Dorsolateral prefrontal cortex (tissue), 122 donors: ENCODE measurements at places on chromosomes 12 and 14.

DNA sequence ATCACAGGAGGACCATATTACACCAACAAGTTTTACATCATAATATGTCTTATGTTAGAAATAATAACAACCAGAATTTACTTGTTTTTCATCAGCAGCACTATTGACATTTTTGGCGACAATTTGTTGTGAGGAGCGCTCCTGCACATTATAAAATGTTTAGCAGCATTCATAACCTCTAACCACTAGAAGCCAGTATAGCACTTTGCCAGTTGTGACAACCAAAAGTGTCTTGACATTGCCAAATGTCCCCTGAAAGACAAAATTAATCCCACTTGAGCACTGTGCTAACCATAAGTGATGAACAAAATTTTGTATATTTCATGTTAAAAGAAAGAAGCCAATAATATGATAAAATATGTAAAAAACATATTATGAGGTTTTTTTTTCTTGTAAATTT, 356.9 kb upstream of the LMO3 start:
- DNase-seq = no peak

DNA sequence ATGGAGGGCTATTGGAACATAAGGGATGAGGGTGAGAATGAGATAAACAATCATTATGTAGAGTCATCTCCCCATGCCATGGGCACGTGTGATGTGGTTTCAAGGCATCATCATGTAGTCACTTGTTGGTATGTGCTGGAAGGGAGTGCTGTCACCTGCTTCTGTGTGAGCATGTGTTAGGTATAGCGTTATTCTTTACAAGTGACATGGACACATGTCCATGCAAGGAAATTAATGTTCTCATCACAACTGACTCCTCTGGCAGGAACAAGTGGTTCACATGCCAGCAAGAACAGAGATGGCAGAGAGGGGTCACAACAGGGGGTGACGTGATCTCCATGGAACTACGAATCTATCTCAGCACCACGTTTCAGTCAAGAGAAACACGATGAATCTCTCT, 815.8 kb downstream of the BCL11B start:
- DNase-seq = no peak

DNA sequence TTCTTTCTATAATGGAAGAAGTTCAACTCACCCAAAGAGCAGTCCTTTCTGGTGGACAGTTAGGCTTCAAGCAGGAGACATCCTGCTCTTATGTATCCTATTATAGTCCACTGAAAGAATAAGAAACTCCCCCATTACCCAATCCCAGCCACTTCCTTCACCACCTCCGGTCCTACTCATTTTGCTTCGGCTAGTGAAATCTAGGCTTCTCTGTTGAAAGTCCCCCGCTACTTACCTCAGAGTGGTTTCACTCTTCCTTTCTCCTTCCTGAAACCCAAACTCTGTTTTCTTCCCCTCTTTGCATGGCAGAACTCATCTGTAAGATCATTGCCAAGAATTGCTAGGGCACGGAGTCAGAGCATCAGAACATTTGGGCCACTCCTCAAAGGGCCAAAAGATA, at the start of gene GPR84:
GPR84 (minus strand) TSS at position 74 of the 400 bp plus-strand sequence. CDS start 635 bp downstream, outside the sequence.
- no peak for DNase-seq

GRCh38 chr14:25628390-25628789, 578.4 kb upstream of the STXBP6 start:
- no peak for DNase-seq

DNA sequence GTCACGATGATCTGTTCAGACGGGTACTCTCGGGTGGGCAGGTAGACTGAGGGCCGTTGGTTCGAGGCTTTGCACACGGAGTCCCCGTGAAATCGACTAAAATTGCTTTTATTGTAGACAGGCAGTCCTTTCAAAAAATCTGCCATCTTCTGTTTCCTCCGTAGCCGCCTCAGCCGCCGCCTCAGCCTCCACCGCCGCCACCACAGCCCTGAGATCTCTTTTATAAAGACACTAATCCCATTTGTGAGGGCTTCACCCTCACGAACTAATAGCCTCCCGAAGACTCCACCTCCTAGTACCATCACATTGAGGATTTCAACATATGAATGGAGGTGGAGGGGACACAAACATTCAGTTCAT, 74.2 kb downstream of the KLHL28 start:
- DNase-seq = no peak

DNA sequence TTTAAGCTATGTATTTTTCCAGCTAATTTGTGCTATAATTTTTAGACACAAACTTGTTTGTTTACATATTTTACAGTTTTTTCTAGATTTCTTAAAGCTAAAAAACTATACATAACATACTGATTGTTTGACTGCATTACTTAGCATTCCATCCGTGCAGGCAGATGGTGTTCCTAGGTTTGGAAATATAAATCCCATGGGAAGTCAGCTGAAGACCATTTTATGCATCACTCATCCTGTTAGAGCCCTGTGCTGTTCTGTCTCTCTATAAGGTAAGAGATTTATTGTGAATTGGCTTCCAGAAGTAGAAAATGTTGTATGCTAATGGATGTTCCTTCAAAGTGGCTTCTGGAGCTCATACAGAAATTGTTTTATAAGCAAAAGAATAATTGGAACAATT, 31.1 kb downstream of the RMST start:
- DNase-seq = no peak

GRCh38 chr12:86623267-86623666, 367.1 kb upstream of the MGAT4C start:
- DNase-seq = no peak

DNA sequence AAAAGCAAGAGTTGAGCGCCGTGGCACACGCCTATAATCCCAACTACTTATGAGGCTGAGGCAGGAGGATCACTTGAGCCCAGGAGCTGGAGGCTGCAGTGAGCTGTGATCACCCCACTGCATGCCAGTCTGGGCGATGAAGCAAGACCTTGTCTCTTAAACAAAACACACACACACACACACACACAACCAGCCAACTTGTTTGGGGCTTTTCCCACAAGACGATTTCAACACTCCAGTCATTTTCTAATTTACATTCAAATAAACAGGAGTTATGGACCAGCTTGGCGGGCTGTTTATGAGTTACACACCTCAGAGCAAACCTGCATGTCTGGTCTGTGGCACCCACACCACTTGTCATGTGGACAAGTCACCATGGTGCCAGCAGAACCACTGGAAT, 6.7 kb downstream of the GLTP start:
- DNase-seq = no peak

DNA sequence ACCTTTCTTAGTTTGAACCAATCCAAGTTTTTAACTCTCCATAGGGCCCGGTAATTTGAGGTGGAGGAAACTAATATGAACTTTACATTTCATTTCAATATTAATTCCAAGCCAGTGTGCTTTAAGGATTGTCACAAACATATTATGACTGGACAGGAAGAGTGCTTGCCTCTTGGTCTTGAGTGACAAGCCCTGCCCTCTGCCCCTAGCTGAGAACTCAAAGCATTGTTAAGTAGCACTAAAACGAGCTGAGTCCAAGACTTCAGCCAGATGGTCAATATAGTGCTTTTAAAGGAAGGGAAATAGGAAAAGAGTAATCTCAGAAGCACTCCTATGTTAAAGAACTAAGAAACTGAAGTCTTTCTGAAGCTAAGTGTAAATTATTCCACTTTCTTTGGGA, 17.1 kb downstream of the TRMT5 start:
- DNase-seq = no peak

DNA sequence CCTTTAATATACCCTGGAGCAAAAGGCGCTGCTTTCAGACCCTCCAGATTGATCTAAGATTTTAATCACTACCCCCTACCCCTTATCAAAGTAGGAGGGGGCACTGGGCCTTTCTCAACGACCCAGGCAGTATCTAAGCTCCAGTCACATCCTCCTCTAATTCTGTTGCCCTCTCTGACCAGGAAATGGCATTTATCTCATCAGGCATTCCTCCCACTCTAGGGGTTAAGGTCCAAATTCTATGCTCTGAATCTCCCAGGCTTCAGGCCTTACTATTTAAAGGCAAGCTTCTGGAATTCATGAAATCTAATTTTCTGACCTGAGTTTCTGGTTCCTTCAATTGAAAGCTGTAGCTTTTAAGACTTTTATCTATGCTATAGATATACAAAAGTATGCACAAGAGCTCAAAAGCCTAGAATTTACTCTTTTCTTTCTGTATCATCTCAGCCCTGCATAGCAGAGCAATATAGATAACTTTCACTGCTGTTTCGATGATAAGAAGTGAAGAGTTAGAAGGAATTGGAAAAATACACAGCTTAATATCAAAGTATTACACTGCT, 622.9 kb downstream of the RPS29 start:
- no peak for DNase-seq

- no peak for DNase-seq
Measured at GRCh38 chr12:91171476-91171875, 11.1 kb downstream of the DCN start.

GRCh38 chr12:3530548-3530947, 39.5 kb downstream of the PRMT8 start:
- DNase-seq = no peak

DNA sequence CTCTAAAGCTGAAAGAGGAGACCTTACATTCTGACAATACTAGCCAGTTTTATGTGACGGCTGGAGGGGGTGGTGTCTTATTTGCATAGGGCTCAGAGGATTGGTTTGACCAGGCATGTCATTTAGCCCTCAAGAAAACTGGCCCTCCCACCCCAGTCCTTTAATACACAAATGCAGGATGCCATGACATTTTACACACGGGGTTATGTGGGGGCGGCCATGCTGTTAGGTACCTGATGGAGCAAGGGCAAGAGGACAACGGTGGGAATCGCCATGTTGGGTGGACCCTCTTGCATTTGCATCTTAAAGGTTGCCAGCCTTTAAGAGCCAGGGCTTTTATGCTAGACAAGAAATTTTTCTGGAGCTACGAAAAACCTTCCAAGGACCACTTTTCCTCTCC, 23.3 kb downstream of the MDM2 start:
- DNase-seq = no peak

DNA sequence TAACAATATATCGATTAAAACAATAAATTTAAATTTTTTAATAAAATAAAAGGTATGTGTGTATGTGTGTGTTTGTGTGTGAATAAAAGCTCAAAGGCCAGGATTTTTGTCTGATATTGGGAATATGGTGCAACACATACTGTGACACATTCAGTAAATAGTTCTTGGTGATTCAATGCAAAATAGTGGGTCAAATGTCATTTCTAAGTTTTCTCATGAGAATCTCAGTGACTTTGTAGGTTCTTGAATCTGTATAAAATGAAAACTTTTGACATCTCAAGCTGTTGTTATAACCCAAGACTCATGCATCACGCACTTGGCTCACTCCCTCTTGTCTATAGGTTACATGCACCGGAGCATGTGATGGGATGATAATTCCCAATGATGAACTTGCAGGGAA, 16.2 kb upstream of the MED6 start:
- no peak for DNase-seq

GRCh38 chr14:72786378-72787350, 107.2 kb downstream of the DPF3 start:
- no peak for DNase-seq

- DNase-seq = no peak
Measured at GRCh38 chr14:89724628-89724960, 229.9 kb downstream of the EFCAB11 start.
